B cell (primary cell): ENCODE measurements at places on chromosomes 3 and 15. TPM values are rescaled to one million over a fixed set of nuclear protein-coding genes. Genes with fewer than 3 reads are reported as not detected.

The ATG3 gene
- total RNA-seq = 48.8 and 54.9 TPM in 2 replicates

DNA sequence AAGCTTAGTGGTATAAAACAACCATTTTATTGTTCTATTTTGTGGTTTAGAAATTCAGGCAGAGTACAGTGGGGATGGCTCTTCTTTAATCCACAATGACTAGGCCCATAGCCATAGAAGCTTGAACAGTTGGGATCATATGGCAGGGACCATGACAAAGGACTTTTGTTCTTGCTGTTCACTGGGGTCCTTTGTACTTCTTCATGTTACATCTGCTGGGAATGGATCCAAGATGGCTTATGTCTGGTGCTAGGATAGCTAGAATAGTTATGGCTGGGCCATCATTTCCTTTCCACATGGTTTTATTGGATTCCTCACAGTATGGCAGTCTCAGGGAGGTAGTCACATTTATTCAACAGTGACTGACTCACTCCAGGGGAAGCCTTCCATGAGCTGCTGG is 427.9 kb upstream of the AGTR1 start:
- DNase-seq = no peak

DNA sequence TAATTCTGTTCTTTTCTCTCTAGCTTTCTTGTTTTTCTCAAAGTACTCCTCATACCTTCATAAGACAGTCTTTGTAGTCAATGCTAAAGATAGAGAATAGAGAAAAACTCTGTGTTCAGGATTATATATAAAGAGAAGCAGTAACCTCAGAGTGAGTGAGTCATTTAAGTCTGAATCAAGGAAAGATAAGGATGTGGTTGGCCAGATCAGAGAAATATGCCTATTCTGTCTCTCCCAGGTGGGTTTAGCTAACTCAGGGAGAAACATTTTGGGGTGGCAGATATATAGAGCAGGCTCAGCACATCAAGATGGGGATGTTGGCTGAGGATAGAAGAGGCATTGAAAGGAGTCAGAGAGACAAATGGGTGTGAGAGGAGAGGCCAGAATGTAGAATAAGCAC is 31.4 kb downstream of the GTF2E1 start:
- no peak for DNase-seq

GRCh38 chr3:59877263-59878037 is 827.6 kb upstream of the CFAP20DC start:
- DNase-seq = no peak

- DNase-seq = no peak
Measured at GRCh38 chr3:71101014-71101413, 482.5 kb downstream of the FOXP1 start.

DNA sequence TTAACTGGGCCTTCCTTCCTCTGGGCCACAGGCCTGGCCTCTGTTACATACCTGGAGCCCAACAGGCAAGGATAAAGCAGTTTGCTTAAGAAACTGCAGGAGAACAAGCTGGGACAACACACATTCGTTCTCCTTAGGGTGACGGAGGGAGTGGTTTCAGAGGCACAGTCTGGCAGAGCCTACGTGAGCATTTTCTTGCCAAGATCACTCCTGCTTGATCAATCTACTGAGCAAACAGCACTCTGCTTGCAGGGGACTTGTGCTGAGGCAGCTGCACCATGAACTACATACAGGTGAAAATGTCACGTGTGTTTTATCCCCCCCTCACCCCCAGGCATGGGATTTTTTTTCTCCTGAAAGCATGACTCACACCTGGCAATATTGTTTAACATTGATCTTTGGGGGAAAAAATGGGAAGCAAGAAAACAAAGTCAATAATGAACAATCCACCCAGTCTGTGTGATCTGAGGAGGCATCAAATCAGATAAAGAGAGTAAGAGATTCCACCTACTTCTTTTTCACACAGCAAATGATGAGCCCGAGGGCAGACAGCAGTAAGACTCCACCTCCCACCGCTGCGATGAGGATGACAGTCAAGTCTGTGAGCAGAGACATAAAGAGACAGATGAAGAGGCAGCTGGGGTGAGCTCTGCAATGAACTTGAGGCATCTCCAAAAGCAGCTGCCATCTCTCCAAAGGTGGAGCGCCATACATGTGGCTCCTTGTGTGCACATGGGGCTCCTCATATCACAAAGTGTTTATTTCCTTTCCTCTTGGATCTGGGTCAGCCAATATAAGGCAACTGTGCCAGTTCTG is 57.4 kb downstream of the CDCP1 start:
- no peak for DNase-seq

- DNase-seq = no peak
Measured at GRCh38 chr3:59088761-59089160, 38.9 kb upstream of the CFAP20DC start.

- DNase-seq = no peak
Measured at GRCh38 chr15:66705277-66706146, 3.5 kb downstream of the SMAD6 start.

GRCh38 chr3:177345049-177345972 is 148.0 kb upstream of the TBL1XR1 start:
- no peak for DNase-seq

The PIF1 gene
- total RNA-seq = 2.0 and 2.8 TPM in 2 replicates

The PRSS50 gene
- total RNA-seq = 0.10 TPM in 1 of 2 replicates, not detected in the other

The MUSTN1 gene
- total RNA-seq = 0.79 and 5.1 TPM in 2 replicates

- peak; percentile 56 for DNase-seq
Measured at GRCh38 chr3:71441925-71442651, 141.4 kb downstream of the FOXP1 start.

GRCh38 chr3:157157836-157158235 is 2.1 kb downstream of the CCNL1 start:
- no peak for DNase-seq

- no peak for DNase-seq
Measured at GRCh38 chr15:23072633-23073032, 33.3 kb upstream of the TUBGCP5 start.

The CLDN11 gene
- 0.36 and 0.52 TPM in 2 replicates for total RNA-seq

DNA sequence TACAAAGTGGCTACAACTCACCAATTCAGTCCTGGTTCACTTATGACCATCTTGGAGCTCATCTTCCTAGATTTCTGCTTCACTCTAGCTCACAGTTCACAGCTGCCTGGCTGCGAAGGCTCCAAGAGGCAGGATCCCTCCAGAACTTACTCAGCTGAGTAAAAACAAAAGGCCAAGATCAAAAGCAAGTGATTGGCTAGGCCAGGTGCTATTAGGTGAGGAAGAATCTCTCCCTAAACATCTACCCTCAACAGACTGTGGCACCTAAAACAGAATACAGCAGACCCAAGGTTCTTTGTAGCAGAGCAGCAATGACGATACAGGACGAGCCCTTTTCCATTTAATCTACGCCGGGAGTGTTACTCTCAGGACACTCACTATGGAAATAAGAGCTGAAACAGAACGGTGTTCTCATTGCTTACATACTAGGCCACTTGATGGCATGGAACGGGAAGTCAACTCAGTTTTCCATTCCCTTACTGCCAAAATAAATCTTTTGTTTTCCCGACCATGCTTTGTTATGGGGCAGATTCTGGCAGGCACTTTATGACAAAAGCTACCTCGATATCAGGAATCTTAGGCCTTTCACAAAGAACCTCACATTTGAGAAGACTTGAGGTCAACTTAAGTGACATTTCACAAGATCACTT is 901 bp downstream of the ICE2 start:
- no peak for DNase-seq

- peak; percentile 45 for DNase-seq
Measured at GRCh38 chr3:72187131-72187530, 402.2 kb upstream of the PROK2 start.

DNA sequence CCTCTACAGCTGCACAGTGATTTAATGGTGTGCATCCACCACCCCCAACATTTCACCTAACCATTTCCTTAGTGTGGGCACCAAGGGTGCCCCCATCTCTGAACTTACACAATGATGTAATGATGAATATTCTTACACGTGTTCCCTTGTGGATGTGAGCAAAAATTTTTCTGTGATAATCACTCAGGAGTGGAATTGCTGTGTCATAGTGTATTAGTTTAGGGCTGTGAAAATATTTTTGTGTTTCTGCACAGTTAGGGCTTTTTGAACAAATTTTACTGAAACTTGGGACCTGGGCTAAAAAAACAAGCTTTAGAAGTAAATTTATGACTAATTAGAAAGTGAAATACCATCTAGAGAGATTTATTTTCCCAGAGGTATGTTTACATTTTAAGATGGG is 134.5 kb upstream of the CCNL1 start:
- no peak for DNase-seq

DNA sequence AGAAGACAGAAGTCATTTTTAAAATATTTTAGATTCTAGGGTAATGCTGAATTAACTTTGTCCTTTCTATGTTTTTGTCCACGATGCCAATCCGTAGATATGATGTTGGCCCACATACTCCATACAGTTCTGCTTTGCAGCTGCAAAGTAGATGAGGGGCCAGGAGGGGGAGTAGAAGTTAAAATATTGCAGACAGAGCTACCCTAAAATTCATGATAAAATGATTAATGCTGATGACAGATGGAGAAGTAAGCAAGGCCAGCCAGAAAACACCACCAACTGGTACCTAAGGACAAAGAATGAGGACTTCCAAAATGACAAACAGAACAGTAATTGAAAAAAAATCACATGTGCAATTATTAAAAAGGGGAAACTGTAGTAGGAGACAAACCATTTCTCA is 756.6 kb upstream of the ARPP21 start:
- DNase-seq = no peak

DNA sequence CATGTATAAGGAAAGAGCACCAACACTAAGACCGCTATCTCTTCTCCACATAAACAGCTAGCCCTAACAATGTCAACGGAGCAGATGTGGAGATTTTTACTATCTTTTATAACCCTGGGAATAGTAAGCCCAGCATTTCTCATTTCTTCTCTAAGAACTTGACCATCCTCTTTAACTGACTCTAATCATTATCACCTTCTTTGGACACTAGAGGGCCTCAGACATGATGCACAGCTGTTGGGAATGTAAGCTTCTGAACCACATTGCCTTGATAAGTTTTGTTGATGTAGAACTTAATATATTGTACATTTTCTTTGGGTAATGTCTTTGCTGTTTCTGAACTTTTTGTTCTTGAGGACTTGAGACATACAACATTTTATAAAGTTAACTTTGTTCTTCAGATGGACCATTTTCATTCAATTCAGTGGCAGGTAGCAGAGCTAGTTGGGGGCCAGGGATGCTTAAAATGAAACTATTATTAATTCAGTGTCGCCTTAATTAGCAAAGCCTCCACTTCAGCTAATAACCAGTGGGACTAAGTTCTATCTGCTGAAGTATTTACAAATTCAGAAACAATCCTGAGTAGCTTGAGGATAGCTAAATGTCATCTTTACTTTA is 9.6 kb upstream of the TAGLN3 start:
- peak; percentile 55 for DNase-seq

- no peak for DNase-seq
Measured at GRCh38 chr3:171783626-171784025, 26.7 kb downstream of the PLD1 start.

The DNASE1L3 gene
- total RNA-seq = 0.39 and 1.1 TPM in 2 replicates

DNA sequence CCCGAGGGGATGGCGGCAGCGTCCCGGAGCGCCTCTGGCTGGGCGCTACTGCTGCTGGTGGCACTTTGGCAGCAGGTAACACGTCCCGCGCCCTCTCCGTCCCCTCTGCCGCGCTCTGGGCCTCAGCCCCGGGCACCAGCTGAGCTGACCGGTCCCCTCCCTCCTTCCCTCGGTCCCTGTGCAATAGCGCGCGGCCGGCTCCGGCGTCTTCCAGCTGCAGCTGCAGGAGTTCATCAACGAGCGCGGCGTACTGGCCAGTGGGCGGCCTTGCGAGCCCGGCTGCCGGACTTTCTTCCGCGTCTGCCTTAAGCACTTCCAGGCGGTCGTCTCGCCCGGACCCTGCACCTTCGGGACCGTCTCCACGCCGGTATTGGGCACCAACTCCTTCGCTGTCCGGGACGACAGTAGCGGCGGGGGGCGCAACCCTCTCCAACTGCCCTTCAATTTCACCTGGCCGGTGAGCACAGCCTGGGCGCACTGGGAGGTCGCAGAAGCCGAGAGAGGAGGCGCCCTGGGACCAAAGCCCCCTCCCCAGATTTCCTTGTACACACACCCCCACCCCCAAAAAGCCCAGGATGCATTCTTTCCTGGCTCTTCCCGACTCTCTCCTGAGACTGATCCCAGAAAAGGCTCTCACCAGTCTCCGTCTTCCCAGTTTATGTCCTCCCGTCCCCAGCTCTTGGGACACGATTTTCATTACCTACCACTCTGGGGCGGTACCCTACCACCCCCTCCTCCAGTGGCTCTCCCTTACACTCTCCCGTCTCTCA is 705 bp downstream of the DLL4 start:
- no peak for DNase-seq

DNA sequence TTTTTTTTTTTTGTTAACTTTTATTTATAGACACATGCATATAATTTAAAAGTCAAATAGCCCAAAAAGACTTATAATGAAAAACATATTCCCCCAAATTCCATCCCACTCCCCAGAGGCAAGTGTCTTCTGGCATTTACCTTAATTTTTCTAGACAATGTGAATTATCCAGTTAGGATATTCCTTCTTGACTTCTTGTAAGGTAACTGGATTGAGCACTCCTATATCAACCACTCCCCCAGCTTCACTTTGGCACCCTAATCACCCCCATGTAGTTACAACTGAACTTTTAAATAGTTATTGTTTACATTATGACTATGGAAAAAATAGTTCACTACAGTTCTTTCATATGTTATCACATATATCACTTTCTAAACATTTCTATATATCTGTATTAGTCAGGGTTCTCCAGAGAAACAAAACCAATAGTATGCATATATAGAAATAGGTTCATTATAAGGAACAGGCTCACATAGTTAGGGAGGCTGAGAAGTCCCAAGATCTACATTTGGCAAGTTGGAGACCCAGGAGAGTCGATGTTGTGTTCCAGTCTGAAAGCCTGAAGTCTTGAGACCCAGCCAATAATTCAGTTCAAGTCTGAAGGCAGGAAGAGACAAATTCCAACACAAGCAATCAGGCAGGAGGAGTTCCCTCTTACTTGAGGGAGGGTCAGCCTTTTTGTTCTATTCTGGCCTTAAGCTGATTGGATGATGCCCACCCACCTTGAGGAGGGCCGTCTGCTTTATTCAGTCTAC is 175.8 kb downstream of the THSD4 start:
- no peak for DNase-seq

- no peak for DNase-seq
Measured at GRCh38 chr3:128548021-128548420, 55.0 kb upstream of the GATA2 start.

DNA sequence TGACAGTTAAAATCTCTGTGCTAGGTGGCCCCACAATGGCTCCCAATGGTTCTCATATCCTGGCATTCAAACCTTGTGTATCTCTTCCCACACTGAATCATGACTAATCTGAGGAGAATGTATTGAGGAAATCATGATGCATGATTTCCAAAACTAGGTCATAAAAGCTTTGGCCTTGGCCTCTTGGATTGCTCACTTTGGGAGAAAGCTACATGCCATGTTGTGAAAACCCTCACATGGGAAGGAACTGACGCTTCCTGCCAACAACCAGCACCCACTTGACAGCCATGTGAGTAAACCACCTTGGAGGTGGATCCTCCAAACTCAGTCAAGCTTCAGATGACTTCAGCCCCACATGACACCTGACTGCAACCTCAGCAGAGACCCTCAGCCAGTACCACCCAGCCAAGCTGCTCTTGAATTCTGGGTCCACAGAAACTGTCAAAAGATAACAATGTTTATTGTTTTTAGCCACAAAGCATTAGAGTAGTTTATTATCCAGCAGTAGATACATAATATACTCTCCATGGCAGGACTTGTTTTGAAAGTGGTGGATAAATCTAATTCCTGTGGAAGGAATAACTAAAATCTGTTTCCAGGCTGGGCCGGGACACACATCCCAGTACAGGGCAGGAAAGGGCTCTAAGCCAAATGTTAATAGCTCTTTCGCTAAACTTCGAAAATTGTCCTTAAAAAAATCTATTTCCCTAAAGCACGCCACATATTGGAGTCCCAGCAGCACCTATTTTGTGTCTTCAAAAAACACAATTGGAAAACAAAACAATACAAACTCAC is 1.0 kb upstream of the ZNF620 start:
- DNase-seq = no peak

The ZNF620 gene
- total RNA-seq = 5.3 and 6.6 TPM in 2 replicates
